ENCODE measurements at places on chromosomes 11 and 22.

GRCh38 chr11:12455938-12456337, 78.6 kb downstream of the PARVA start:
- DNase-seq: no peak

DNA sequence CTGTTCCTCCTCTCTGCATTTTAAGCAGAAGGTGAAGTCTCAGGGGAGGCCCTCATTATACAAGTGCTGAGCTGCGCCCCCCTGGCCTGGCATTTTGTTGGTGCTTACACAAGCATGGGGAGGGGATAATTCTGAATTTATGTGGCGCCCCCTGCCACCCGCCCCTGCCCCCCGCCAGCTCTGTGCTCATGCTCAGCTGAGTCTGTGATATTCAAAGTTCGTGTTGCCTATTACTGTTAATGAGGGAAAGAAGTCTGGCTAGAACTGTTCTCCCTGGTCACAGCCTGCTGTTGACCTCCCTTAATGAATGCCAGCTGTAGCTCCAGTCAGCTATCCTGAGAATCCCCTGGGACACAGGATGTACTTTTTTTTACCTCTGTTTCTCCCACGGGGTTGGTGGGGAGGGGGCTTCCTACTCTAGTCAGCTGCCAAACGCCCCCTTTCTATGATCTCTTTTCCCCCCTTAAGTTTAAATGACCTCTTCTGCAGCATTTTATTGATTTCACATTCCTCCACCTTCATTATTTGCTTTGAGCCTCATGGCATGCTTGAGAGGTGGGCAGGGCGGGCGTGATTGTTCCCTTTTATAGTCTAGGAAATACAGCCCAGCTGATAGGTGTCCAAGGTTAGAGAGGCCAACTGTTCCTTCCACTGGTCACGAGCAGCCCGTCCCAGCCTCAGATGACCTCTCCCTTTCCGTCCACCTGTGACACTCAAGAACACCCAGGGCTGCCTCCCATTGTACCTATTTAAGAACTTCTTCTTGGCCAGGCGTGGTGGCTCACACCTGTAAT, 12.2 kb downstream of the USP2 start:
- DNase-seq: no peak

DNA sequence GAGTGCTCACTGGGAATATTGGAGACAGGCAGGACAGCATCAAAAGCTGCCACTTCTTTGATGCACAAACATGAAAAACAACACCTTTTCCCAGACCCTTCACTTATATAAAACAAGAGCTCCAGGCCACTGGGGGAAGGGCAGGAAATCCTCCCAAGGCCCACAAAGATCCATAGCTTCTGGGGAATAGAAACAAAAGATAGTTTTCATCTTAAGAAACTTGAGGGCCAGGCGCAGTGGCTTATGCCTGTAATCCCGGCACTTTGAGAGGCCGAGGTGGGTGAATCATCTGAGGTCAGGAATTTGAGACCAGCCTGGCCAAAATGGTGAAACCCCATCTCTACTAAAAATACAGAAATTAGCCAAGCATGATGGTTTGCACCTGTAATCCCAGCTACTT, 15.3 kb downstream of the RTL6 start:
- no peak for DNase-seq

GRCh38 chr22:23896523-23897186, 2.5 kb downstream of the MIF start:
- no peak for DNase-seq

DNA sequence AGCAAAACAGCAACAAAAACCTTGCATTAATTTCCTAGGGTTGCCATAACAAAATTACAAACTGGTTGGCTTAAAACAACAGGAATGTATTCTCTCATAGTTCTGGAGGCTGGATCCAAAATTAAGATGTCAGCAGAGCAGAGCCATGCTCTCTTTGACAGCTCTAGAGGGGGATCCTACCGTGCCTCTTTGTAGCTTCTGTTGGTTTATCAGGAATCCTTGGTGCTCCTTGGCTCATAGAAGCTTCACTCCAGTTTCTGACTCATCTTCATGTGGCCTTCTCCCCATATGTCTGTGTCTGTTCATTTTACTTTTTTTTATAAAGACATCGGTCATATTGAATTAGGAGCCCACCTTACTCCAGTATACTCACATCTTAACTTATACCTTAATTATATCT, 90.5 kb upstream of the POU2AF2 start:
- no peak for DNase-seq

GRCh38 chr11:71998649-71999310, at the start of gene IL18BP:
TSS of gene IL18BP (plus strand) at chr11:71998909. CDS start at chr11:71999985, 1,076 bp downstream.
- no peak for DNase-seq

- DNase-seq: no peak
These were observed 22.4 kb upstream of the PANX2 start for GRCh38 chr22:50148166-50148500.

- peak; percentile 87 for DNase-seq
These were observed 13.8 kb downstream of the TOM1 start for GRCh38 chr22:35313311-35314121.

GRCh38 chr11:727281-727701, 20.0 kb upstream of the TALDO1 start:
- no peak for DNase-seq

DNA sequence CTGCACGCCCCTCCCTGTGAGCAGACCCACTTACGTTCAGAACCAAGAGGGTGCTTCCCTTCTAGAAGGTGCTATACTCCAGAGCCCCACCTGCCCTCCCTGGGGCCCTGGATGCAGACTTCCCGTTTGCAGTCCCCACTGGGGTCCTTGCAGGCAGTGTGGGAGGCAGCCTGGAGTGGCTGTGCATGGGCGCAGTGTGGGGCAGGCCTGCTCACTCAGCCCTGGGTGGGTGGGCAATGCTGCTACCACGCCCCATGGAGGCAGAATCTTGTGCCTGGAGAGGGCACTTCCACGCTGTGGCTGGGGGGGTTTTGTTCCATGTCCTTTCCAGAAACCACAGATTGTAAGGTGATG, 116.2 kb downstream of the KCNQ1OT1 start:
- no peak for DNase-seq
